ENCODE measurements at places on chromosomes 3 and 15.

DNA sequence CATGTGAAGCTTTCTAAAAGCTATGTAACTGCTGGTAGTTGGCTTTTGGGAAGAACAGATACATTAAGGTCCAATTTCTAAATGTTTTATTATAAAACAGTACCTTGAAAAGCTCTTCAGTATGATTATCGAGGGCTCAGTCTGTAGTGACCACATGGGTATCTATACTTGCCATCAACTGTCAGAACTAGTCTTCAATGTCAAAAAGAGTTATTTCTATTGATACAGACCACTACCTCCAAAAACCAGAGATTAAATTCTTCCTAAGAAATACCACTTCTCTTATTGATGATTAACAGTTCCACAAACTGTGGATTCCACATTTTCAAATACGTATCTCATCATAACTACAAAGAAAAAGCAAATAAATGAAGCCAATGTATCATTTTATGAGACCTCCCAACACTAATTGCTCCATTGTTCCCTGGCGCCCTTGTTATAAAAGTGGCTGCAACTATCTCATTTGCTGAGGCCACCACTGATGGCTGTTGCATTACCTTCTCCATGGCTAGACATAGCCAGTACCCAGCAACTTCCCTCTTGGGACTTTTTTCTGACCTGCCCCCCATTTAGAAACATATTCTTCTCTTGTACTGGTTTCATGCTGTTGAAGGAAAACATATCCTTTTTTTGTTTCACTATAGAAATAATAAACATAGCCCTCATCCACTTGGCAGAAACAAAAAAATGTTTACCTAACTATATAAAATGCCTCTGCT is 33.9 kb upstream of the MBNL1 start:
- no peak for DNase-seq

GRCh38 chr3:156145866-156146265 is 25.5 kb downstream of the KCNAB1 start:
- no peak for DNase-seq

GRCh38 chr3:10392244-10392643 is 71.3 kb upstream of the SEC13 start:
- no peak for DNase-seq

GRCh38 chr3:42750834-42751233 is 22.2 kb downstream of the CCDC13 start:
- no peak for DNase-seq

DNA sequence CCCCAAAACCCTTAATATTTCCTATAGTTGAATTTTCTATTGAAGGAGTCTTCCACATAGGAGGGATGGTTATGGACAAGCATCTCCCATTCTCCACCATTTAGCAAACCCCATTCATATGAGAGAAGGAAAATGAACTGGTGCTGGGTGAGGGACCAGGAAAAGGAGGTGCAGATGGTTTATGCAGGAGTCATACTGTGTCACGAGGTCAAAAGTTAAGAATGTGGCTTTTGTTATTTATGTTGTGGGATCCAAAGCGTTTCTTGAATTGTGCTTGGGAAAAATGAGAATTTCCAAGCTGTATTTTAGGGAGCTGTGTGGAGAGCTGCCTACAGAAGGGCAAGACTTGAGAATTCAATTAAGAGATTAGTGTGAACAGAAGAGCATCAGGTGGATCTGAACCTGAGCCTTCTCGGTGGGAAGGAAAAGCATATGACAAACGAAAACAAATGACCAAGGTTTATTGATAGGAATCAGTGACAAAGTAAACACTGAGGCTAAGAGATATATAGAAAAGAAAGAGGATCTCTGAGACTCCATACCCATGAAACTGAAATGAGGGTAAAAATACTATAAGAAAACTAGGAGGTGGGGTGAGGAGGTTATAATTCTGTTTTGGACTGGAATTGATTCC is 473.3 kb upstream of the NR2F2 start:
- no peak for DNase-seq

DNA sequence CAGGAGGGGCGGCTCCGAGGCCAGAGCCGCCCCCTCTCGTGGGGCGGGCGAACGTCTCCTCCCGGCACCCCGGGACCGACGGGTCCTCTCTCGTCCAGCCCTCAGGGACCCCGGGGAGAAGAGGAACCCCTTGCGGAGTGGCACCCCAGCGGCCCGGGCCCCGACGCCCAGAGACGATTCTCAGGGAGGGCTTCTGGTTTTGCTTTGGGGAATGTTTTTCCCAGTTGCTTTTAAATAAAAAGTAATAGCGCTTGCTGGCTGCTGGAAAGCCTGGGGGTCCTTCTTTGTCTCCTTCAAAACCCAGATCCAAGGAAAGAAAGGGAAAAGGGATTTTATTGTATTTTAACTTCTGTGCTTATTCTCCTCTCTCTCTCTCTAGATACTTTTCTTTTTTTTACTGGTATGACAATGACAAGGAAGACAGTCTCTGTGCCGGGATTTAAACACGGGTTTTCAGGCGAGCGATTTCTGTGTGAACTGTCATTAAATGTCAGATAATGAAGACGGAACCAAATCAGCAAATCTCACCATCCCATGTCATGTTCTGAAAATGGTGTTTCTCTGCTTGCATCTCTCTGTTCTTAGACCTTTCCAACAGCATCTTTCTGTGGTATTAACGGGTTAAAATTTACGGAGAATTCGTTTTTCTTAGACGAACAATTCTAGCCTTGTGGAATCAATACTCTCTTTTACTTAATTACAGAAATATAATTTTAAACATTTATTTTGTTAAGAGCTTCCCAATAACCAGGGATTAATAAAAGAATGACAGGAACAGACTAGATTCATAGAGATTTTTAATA is 530 bp upstream of the PCOLCE2 start:
- DNase-seq, result no peak

GRCh38 chr3:8837162-8837561 is 67.7 kb upstream of the OXTR start:
- no peak for DNase-seq

DNA sequence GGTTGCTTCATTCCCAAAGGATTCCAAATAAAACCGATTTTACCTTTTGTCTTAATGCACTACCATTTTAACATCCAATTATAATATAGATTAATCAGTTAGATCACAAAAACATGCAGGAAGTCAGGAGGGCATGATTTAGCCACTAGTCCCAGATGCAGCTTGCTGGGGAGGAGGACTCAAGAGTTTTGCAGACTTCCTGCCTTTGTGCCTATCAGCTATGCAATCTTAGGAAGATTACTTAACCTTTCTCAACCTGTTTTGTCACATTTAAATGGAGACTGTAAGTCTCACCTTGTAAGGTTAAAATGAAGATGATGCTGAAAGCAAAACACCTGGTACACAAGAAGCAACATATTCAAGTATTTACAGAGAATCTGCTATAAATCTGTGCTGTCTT is 242.4 kb upstream of the GOLIM4 start:
- no peak for DNase-seq

GRCh38 chr15:94887391-94887790 is 656.0 kb downstream of the MCTP2 start:
- no peak for DNase-seq

All from cortex of kidney (tissue), 1 donor.